ENCODE measurements at places on chromosomes 4 and X.
A peak's percentile ranks its signal among the peaks of the same experiment; 100 is the strongest.

DNA sequence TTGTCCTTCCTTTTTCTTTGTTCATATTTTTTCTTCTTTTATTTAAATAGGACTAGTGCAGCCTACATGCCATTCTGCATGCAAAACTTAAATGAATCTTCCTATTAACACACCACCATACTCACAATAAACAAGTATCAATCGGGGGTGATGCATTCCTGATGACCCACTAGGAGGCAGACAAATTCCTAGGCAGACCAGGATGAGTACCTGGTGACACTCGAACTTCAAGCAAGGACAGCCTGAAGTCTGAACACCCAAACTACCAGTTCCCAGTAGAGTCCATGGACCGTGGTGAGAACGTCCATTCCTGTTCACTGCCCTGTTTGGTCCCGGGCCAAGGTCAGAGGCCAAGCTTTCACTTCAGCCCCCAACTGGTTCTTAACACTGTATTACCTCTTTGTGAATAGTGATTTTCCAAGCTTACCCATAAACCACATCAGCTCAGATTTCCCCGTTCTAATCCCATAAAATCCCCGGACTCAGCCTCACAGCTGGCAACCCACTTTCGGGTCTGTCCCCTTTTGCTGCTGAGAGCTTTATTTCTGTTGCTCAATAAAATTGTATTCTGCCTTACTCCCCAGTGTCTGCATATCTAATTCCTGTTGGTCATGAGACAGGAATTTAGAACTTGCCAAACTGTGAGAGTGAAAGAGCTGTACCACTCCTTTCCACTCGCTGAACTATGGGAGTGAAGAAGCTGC, 1286.6 kb downstream of the FSTL5 start:
- DNase-seq, result no peak

- no peak for DNase-seq
Measured at GRCh38 chr4:128031756-128032384, 29.2 kb upstream of the LARP1B start.

DNA sequence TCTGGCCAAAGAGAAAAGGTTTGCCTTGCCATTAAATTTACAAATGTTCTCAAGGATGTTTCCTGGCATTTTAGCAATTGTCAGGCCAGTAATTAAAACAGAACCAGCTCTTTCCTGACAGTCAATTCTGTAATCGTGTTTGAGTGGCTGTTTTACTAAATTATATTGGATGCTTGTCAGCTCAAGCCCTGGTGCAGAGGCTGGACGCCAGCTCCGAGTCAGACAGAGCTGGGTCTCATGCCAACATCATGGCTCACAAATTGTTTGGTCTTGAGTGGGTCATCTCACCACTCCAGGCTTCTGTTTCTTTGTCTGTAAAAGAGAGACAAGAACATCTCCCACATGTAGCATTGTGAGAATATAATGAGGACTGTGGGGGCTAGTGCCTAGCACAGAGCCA, 190.3 kb upstream of the PSAPL1 start:
- DNase-seq, result no peak

DNA sequence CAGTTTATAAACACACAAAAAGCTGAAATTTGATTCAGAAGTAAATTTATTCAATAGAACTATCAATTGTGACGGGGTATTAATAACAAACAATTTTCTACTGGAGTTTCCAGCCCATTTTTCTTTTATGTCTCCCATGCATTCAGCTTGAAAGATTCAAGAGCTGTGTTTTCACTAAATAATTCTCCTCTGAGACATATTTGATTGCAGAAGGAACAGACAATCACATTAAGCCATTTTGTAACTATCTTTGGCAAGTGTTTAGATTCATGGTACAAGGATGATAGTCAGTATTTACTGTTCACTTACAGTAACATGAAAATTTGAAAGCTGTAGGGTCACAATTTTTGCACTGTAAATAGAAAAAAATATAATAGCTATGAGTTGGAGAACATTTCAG, 198.4 kb upstream of the TACR3 start:
- no peak for DNase-seq

- DNase-seq, result no peak
Measured at GRCh38 chrX:129965166-129965565, 17.3 kb upstream of the BCORL1 start.

- no peak for DNase-seq
Measured at GRCh38 chr4:186205156-186205555, 13.8 kb downstream of the CYP4V2 start.

GRCh38 chrX:106711375-106711774, 15.1 kb upstream of the RNF128 start:
- DNase-seq, result no peak

DNA sequence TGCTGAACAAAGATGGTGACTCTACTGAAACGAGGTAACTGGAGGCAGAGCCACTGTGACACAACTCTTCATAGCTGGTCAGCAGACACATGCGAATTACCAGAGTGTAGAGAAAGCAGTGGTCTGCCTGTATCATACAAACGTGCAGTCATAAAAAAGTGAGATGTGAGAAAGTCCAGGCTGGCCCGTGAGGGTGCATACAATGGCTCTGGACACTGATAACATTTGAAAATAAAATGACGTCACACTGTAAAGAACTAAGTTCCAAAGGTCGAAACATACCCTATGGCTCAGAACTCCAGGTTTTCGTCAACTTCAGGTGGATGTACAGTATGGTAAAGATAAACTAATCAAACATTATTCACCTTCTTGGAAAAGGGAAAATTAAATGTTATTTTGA, 95.7 kb downstream of the SHISA3 start:
- DNase-seq, result no peak

DNA sequence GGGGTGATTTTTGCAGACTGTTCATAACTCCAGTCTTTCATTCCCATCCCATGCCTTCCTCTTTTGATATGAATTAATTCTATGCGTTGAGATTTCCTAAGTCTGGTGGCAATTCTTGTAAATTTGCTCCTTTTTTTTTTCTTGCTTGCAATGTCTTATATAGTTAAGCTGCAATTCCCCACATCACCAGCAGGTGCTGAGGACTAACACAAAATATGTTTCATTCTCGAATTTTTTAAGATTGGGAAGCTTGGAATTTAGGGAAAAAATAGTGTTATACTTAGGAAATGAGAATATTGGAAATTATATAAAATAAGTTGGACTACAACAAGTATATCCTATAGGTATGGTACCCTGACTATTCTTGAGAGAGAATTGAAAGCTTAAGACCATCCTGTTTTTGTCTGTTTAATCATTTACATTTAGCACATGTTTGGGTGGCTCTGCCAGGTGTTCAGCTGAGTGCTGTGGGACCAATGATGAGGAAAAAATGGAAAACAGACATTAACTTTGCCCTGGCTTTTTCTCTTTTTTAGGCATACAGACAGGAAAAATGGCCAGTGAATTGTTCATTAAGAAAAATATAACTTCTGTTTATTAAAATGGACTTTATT, 30.2 kb downstream of the AFF2 start:
- DNase-seq, result peak; percentile 18

DNA sequence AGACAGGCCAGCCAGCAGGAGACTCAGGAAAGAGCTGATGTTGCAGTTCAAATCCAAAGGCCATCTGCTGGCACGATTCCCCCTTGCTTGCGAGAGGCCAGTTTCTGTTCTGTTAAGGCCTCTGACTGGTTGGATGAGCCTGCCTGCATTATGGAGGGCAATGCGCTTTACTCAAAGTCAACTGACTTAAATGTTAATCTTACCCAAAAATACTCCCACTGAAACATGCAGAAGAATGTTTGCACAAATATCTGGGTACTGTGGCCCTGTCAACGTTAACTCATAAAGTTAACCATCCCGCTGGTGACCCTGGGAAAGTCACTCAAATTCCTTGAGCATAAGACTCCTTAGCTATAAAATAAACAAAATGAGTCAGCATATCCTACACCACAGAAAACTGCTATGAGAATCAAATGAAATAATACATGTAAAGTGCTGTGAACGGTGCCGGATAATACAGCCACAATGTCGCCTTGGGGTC, 326.4 kb downstream of the EVC2 start:
- DNase-seq, result no peak

GRCh38 chrX:17859609-17860178, 1.4 kb downstream of the RAI2 start:
- peak; percentile 25 for DNase-seq

DNA sequence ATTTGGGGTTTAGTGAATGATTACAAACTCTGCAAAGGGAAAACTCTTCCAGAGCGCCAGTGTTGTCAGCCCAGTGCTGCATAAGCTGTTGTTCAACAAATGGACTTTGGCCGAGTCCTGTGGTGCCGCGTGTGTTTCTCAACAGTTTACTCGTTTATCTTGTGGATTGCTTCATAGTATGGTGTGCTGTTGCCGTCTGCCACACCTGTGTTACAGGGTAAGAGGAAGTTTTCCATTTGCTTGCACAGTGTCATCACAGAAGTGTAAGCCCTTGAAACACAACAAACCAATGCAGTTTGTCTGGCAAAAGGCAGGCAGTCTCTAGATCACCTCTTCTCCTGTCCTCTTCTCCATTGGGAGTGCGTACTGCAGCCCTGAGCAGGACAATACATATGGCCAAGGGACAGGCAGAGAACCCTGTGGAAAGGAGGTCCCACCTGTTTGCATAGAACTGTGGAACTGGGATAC, 66.3 kb downstream of the DCUN1D4 start:
- DNase-seq, result no peak

All from CD4-positive, alpha-beta T cell treated with Interleukin-10 for 1 hour (primary cell).